ENCODE measurements at places on chromosomes 5 and 9. TPM values are rescaled to one million over a fixed set of nuclear protein-coding genes. Genes with fewer than 3 reads are reported as not detected.

IL9 gene
- not detected for total RNA-seq

PRKACG gene
- total RNA-seq = not detected

FGFR4 gene
- 8.2 TPM for total RNA-seq

NUP155 gene
- total RNA-seq = 70.2 TPM

UBQLN1 gene
- total RNA-seq = 130 TPM

CDH10 gene
- total RNA-seq = 0.65 TPM

MVB12B gene
- 16.1 TPM for total RNA-seq

TEX10 gene
- total RNA-seq = 71.8 TPM

DNLZ gene
- total RNA-seq = 15.8 TPM

RELL2 gene
- total RNA-seq = 3.9 TPM

ZNG1C gene
- total RNA-seq = 35.8 TPM

DBH gene
- total RNA-seq = not detected

PCDHA4 gene
- 9.7 TPM for total RNA-seq

MAMDC2 gene
- total RNA-seq = 28.7 TPM

FOXD4L3 gene
- total RNA-seq = not detected

PCSK1 gene
- total RNA-seq = 3.9 TPM

ST6GALNAC4 gene
- total RNA-seq = 11.1 TPM

NXNL2 gene
- total RNA-seq = 0.74 TPM

PIP5KL1 gene
- 8.8 TPM for total RNA-seq

PRRX2 gene
- 1.5 TPM for total RNA-seq

ACSL6 gene
- not detected for total RNA-seq

GPR21 gene
- total RNA-seq = 0.59 TPM

SPINK4 gene
- total RNA-seq = not detected

PCDHGA2 gene
- total RNA-seq = 0.71 TPM

TAS2R1 gene
- total RNA-seq = not detected

ADRA1B gene
- total RNA-seq = 0.59 TPM

TAF11L5 gene
- total RNA-seq = not detected

VCAN gene
- 101 TPM for total RNA-seq

PAPPA gene
- 0.65 TPM for total RNA-seq

PDZD2 gene
- total RNA-seq = 1.4 TPM

PALM2AKAP2 gene
- 3.9 TPM for total RNA-seq

Measured in neural progenitor cell (in vitro differentiated cells).